ENCODE measurements at places on chromosomes 4 and X.

DNA sequence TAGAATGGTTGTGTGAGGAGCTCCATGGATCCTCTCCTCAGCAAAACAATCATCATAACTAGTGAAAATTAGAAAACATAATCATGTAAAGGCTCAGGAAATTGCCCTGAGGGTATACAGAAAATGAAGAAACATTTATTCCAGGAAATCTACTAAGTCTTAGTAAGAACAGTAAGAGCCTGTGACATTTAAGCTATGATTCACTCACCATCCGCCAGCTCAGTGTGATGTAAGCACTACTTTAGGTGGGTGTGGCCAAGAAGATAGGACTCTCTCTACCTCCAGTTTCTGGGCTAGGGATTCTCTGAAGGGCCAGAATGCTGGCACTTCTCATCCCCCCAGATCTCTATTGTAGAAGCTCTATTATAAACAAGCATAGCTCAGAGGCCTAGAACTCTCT, 147.5 kb downstream of the DLG3 start:
- DNase-seq = no peak

GRCh38 chr4:39255266-39255665, 72.9 kb downstream of the WDR19 start:
- DNase-seq = no peak

- peak; percentile 52 for DNase-seq
Observed at GRCh38 chrX:43655151-43656004, 721 bp upstream of the MAOA start.

GRCh38 chrX:65757943-65758342, 90.5 kb downstream of the MSN start:
- DNase-seq = no peak

DNA sequence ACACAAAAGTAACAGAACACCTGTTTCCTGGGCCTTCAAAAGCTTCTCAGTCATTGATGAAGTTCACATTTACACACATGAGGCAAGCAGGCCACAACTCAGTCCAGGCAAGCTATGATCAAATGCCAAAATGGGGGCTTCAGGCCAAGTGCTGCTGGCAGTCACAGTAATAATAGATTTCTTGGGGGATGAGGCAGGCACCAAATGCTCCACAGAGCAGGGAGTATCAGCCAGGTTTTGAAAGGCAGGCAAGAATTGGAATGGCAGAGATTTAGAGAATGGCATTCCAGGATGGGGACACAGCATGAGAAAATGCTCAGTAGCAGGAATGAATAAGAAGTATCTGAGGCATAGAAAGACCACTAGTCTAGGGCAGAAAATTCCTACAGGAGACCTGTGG, 52.8 kb downstream of the GRIA3 start:
- no peak for DNase-seq

DNA sequence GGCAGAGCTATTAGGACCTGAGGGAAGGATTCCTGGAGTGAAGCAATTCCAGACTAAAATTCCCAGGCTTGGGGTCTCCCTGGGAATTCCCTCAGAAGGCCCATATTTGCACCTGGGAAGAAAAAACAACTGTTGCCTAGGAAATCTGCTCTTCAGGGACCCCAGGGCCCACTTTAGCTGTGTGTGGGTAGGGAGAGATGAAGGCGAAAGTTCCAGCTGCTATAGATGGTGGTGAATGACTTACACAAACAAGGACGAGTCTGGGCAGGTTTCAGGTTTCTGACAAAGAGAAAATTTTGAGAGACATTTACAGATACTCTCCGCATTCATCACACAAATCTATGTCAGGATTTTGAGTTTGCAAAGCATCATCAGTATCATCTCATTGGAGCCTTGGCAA, 126.1 kb downstream of the GPC3 start:
- no peak for DNase-seq

DNA sequence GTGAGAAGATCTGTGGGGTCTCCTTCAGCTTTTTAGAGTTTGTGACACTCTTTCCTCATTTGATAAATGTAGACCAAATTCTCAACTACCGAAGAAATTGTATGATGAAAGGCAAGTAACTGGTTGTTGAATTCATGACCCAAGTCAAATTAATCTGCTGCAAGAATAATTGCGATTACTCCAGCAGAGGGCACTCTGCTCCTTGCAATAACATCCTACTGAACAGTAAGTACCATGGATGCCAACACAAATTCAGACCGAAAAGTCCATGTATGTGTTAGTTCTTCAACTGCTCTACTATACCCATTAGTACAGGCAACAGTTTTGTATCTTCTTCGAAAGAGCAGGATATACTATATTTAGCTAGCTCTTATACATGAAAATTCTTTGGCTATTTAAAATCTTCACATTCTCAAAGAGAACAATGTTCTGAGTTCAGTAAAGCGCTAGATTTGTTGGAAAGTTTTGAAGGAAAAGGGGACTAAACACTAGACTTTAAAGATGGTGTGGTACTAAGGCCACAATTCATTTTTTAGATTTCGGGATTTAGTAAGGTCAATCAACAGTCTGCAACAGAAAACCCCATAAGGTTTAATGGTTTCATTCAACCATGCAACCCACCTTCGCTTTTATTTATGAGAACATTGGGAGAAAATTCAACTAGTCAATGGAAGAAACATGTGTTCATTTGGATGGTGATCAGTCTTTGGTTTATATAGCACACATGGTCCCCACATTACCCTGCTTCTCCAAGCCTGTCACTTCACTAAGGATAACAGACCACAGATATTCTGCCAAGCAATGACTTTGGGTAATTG, 105.4 kb upstream of the TBC1D9 start:
- no peak for DNase-seq
